RWPE1 (cell line): ENCODE measurements at places on chromosomes 4 and X.

- DNase-seq, result no peak
Measured at GRCh38 chrX:35826503-35826902, 28.4 kb downstream of the MAGEB16 start.

DNA sequence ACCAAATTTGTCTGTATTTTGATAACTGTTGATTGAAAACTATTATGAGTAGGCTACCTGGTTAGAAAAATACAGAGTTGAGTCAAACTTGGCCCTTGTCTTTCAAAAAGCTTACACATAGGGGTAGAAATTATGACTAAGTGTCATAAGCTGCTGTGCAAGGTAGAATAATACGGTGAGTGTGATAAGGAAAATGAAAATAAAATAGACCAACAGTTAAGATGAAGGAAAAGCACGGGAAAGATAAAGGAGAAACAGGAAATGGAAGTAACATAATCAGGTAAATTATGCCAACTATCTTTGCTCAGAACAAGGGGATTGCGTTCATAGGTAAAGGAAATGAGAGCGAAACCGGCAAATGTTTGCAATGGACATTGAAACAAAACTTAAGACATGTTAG is 302.5 kb downstream of the PCDH7 start:
- no peak for DNase-seq

GRCh38 chr4:185580699-185581098 is 45.4 kb upstream of the PDLIM3 start:
- DNase-seq, result no peak

DNA sequence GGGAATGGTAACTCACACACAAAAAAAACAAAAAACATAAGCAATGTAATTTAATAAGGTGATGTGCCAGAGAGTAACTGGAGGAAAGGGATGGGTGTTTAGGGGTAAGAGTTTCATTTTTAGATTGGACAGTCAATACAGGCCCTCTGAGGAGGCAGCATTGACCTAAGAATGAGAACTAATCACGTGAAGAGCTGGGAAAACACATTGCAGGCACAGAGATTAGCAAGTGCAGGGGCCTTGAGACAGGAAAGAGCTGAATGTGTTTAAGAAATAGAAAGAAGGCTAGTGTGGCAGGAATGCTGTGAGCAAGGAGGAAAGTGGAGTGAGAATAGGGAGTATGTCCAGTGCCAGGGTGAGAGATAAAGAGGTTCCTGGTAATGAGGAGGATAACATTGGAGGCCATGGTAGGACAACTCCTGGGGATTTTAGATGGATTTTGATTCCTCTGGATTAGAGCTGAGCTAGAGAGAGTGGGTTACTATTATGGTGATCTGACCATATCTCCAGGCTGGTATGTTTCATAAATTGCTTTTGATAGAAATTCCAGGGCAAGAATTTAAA is 17.6 kb downstream of the PDLIM5 start:
- DNase-seq, result no peak

DNA sequence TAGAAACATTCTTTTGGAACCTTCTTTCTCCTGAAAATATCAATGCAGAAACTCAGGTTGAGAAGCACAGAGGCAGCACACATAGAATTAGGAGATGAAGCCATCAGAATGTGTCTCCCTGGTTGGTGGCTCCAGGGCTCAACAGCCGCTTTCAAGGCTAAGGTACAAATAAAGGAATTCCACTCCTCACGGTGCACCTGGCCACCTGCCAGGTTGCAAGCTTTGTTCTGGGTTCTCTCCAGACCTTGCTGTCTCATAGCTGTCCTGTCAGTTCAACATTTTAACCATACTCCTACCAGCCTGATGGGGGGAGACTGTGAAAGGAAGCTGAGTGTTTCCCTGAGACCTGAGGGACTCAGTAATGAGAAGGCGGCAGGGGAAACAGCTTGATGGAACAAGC is 96.3 kb upstream of the HPF1 start:
- no peak for DNase-seq

DNA sequence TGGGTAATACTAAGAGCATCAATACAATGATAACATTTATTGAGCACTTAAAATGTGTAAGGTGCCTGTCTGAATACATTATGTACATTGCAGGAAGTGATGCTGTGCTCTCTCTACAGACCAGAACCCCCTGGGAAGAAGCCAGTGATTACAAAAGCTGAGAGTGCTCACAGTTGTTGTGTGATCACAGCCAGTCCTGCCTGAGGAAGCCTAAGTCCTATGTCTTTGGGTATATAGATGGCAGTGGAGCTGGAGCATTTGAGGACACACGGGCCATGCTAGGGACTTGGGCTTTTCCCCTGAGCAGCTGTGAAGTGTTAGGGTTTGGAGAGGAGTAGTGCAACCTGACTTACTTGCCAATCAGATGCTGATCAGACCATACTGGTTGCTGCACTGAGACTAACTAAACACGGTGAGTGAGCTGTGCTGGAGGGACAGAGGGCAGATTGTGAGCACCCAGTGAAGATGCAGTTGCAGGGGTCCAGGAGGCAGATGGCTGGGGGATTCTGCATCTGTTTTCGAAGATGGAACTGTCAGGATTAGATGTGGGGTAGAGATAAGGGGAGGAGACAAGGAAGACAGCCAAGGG is 60.8 kb upstream of the TBC1D14 start:
- DNase-seq, result no peak

DNA sequence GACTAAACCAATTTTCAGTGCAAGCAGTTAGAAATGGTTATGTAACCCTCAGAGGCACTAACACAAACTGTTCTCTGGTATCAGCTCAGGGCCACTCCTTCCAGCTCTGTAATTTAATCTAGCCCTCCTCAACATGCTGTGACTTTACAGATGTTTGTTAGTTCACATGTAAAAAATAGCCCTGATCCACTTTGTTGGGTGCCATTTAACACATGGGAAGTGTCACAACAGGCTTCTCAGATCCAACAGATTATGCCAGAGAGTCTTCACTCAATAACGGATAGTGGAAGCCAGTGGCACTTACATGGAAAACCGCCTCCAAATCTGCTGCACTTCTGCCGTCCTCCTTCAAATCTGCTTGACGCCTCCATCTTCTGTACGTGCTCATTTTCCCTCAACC is 51.6 kb downstream of the ATP8A1 start:
- DNase-seq, result no peak
